Mucosa of descending colon (tissue), 3 donors: ENCODE measurements at places on chromosomes 4 and X. TPM values are rescaled to one million over a fixed set of nuclear protein-coding genes. Genes with fewer than 3 reads are reported as not detected.

ITM2A gene
- total RNA-seq, result 16.4 TPM

HMGN5 gene
- 4.1 TPM for total RNA-seq

CCSER1 gene
- 11.1 TPM for total RNA-seq

INPP4B gene
- 24.1 TPM for total RNA-seq

SCD5 gene
- total RNA-seq, result 1.5 TPM

CAPN6 gene
- total RNA-seq, result 0.75 TPM

IGBP1 gene
- 51.8 TPM for total RNA-seq

SRPX2 gene
- 13.9 TPM for total RNA-seq

TBC1D9 gene
- 9.1 TPM for total RNA-seq

XPNPEP2 gene
- 14.5 TPM for total RNA-seq

FABP2 gene
- 39.7 TPM for total RNA-seq

TKTL1 gene
- total RNA-seq, result not detected

TMPRSS11F gene
- not detected for total RNA-seq

ZDHHC15 gene
- total RNA-seq, result 0.48 TPM

ATOH1 gene
- 75.1 TPM for total RNA-seq

GAGE2A gene
- total RNA-seq, result not detected

TRIM60 gene
- not detected for total RNA-seq

MAGEA2 gene
- not detected for total RNA-seq

TMPRSS11A gene
- total RNA-seq, result not detected

PHOX2B gene
- 0.29 TPM for total RNA-seq
